Stimulated activated CD4-positive, alpha-beta T cell treated with anti-CD3 and anti-CD28 coated beads, Interleukin-1b, Interleukin-23, amount 100 ng/mL, for 24 hours (primary cell): ENCODE measurements at places on chromosomes 3 and 15.

GRCh38 chr3:176655404-176656094 lies 541.7 kb downstream of the TBL1XR1 start:
- DNase-seq, result no peak

DNA sequence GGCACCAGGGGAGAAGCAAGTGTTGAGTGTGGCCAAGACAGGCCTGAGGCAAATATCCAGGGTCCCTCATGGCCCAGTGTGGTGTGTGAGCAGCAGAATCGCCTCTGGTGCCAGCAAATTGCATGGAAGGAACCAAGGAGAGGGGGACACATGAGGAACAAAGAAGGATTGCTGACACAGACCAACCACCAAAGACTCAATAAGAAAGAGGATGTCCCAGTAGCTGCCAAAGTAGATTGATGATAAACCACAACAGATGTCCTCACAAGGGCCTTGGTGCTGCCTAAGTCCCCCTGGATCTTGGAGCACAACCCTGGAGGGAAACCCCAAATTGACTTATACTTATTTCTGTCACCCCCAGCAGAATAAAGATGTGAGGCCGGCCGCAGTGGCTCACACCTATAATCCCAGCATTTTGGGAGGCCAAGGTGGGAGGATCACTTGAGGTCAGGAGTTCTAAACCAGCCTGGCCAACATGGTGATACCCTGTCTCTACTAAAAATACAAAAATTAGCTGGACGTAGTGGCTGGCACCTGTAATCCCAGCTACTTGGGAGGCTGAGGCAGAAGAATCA lies 10.6 kb downstream of the SRGAP3 start:
- DNase-seq, result no peak

GRCh38 chr3:171204942-171205341 lies 178.4 kb upstream of the SLC2A2 start:
- DNase-seq, result no peak

- DNase-seq, result no peak
Measured at GRCh38 chr15:73996939-73997338, 2.4 kb downstream of the PML start.

DNA sequence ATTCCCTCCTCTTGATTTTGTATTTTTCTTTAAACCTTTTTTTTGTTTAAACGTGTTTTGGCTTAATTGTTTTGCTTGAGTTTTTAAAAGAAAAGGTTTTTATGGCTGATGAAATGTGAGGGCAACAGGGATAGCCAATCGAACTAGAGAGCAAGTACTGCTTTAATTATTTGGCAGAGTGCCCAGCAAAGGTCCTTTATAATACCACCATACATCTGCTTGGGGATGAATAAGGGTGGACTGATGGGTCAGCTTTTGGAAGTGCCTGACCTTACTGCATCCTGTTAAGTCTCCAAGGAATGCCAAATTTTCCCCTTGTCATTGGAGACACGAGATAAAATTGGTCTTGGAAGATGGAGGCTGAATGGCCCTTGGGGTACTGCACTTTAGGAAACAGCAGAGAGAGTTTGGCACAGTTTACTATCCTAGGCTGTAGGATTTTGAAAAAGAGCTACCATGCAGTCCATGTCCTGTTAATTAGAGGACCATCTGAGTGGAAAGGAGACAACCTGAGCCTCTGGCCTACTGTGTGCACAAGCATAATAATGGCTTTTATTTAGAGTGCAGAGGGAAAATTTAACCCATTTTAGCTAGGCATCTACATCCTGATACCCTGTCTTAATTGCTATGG lies 19.8 kb upstream of the MTHFS start:
- DNase-seq, result no peak

DNA sequence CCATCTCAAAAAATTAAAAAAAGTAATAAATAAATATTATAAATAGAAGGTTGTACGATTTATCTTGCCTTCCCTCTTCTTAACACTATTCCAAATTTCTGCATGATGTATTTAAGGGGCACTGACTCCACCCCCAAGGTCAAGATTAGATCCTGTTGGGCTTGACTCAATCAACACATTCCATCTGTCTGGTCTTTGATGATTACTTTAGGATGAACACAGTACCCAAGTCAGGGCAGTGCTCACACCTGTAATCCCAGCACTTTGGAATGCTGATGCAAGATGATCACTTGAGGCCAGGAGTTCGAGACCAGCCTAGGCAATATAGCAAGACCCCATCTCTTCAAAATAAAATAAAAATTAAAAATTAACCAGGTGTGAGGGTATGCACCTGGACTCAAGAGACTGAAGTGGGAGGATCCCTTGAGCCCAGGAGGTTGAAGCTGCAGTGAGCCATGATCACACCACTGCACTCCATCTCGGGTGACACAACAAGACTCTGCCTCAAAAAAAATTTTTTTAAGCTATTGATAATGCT lies 14.1 kb upstream of the ATP1B3 start:
- DNase-seq, result no peak

GRCh38 chr15:77457905-77458265 lies 37.2 kb downstream of the HMG20A start:
- DNase-seq, result no peak

- peak; percentile 21 for DNase-seq
Measured at GRCh38 chr3:122794779-122795673, at the start of gene SLC49A4. TSS of gene SLC49A4 (plus strand) at chr3:122795069. CDS start at chr3:122795193, 124 bp downstream.

DNA sequence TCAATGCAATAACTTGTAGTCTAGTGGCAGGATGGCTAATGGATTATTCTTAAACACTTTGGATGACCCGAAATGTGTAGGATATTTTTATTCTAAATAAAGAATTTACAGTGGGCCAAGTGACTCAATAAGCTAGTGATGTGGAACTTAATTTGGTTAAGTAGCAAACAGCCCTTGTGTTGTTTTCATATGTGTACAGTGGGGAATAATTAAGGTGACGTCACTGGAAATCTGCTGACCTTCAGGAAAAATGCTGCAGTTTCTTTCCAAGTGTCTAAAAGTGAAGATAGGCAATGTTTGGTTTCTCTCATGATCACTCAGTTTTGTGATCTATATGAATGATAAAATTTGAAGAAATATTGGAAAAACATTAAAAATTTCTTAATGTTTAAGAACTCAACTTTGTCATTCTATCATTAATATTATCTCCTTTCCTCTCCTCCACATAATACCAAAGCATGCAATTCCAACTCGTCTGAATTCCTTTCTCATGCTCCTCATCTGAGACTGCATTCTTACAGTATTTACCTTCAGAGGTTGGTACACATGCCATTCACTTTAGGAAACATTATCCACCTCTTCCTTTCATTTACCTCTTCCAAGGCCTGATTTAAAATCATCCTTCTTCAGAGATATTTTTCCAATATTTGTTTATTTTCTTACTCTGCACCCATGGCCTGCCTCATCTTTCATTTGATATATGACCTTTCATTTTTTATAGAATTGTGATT lies 414.6 kb upstream of the ARPP21 start:
- DNase-seq, result no peak

- DNase-seq, result peak; percentile 51
Measured at GRCh38 chr3:50550079-50550736, 17.3 kb downstream of the C3orf18 start.

DNA sequence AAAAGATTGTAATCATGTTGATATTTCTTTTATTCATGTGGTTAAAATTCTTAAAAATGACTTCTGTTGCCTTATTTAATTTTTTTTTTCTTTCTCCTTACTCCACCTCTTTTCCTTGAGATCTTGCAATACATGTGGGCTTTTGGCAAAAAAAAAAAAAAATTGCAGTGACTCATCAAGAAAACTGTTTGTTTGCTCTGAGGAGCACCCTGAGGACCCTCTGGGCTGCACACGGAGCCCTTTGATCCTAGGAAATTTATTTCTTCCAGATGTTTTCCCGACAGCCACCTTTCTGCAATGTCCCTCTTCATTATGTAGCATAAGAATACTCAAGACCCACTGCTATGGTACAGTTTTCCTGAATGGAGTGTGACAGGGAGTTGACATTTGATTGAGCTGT lies 371.7 kb downstream of the ZBTB20 start:
- no peak for DNase-seq

GRCh38 chr3:52198643-52199608 lies 966 bp downstream of the ALAS1 start:
- DNase-seq, result no peak

GRCh38 chr15:80241508-80241907 lies 10.5 kb downstream of the CTXND1 start:
- no peak for DNase-seq

DNA sequence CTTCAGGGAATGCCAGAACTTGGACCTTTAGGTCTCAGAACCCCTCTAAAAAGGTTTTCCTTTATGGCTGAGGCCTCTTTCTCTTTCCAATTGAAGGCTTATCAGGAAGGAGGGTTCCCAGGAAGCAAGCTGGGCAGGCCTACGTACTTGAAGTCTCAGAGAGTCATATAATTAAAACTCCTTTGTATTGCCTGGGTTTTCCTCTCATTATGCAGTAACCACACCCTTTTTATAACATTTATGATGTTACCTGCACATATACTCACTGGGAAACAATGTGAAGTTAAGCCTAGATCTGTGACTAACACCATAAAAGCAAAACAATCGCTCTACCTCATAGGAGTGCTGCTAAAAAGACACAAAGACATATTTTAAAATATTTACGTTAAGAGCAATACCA lies 27.3 kb downstream of the SERP1 start:
- no peak for DNase-seq

DNA sequence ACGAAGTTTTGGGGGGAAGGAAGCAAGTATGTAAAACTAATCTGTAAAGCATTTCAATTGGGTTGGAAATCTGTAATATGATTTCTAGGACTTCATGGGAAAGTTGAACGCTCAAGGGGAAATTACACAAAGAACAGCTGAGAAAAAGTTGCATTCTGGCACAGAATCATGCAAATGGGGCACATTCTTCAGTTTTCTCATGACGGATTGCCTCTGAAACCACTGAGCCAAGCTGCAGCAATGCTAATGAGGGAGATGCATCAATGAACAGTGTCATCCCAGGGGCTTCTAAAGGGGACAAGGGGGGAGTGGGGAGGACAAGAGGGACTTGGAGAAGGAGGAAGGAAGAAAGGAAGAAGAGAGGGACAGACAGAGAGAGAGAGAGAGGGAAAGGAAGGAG lies 291.4 kb upstream of the ATP11B start:
- no peak for DNase-seq

DNA sequence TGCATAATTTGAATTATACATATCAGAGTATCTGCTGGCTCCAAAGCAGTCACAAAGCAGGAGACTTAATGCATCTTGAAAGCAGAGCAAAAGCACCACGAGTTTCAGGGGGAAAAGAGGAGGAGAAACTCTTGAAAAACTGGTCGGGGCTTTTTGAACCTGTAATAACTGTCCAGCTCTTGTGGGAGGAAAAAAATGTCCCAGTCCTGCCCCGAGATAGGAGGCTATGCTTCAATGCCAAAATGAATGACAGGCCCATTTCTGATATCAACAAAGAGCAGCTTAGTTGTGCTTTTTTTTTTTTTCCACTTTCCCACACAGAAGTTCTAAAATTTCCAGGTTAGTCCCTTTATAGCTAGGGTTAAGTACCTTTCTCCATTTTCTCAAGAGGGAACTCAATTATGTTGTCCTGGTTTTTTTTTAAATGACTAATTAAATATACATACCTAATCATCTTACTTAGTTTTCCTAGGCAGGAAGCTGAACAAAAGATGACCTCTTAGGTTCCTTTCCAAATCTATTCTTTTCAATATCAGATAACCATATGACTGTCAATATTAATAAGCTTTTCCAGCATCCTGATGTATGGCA lies 120.2 kb downstream of the TFDP2 start:
- DNase-seq, result no peak

DNA sequence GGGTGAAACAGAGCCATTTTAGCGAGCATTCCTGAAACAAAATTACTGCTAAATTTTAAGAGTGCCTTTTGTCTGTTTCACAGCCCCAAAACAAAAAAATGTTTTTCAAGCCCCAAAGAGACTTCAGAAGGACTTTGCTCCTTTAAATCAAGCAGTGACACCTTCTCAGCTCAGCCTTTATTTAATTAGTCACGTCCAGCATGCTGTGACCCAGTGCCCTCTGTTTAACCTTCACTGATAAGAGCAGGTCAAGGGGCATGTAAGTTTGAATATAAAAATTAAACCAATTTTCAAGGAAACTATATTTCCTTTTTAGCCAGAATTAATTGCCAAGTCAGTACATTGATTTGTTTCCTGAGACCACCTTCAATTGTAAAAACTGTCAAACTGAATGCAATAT lies 40.6 kb downstream of the ISL2 start:
- no peak for DNase-seq

DNA sequence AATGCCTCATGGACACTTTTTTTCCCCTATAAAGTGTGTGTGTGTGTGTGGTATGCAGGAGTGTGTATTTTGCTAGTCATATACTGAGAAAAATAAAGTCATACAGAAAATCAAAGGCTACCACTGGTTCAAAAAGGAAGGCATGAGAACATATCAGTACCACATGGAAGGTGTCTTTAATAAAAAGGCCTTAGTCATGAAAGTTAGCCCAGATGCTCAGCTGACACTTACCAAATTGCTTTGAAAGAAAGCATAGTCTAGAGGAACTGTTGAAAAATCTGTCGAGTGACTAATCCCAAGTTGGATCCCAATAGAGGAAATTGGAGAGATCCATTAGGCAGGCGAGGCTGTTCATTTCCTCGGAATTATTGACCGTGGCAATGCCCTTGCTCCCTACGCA lies 432.9 kb upstream of the CFAP20DC start:
- no peak for DNase-seq

- no peak for DNase-seq
Measured at GRCh38 chr15:71387810-71388209, 272.5 kb downstream of the THSD4 start.

DNA sequence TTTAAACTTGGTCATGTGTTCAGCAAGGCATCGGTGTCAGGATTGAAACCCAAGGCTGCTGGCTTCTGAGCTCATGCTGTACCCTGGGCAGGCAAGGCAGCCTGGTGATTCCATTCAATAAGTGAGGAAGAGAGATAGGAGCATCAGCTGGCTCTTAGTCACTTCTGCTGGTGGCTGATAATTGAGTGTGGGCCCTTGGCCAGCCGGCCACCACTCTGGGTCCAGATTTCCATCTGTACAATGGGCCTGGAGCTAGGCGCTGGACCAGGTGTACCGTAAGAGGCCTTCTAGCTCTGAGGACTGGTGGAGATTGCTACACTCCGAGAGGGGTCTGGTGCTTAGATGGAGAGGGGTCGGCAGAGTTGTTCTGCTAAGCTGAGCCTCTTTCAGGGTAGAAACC lies 4.3 kb downstream of the CD276 start:
- no peak for DNase-seq

GRCh38 chr15:58604455-58604923 lies 145.0 kb downstream of the ADAM10 start:
- no peak for DNase-seq

DNA sequence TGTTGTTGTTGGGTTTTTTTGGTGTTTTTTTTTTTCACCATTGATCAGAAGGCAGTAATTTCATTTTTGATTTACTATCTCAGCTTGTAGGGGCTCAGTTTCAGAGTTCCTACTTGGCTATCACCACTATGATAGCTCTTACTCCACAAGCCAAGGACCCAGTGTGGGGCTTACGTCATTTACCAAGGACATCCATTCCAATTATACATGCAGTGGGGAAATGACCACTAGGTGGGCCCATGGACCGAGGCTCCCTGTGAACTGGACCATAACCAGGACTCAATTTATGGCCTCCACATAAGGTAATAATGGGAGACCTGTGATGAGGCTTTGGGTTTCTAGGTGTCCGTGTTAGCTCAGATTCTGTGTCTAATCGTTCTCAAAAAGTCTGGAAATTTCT lies 67.5 kb upstream of the CACNA1D start:
- no peak for DNase-seq

GRCh38 chr15:96181873-96182301 lies 148.6 kb upstream of the NR2F2 start:
- no peak for DNase-seq

GRCh38 chr3:30020380-30020779 lies 586.0 kb upstream of the TGFBR2 start:
- DNase-seq, result no peak

- DNase-seq, result no peak
Measured at GRCh38 chr3:170740726-170741591, 129.0 kb downstream of the RPL22L1 start.
